ENCODE measurements at places on chromosomes 13 and 19.

DNA sequence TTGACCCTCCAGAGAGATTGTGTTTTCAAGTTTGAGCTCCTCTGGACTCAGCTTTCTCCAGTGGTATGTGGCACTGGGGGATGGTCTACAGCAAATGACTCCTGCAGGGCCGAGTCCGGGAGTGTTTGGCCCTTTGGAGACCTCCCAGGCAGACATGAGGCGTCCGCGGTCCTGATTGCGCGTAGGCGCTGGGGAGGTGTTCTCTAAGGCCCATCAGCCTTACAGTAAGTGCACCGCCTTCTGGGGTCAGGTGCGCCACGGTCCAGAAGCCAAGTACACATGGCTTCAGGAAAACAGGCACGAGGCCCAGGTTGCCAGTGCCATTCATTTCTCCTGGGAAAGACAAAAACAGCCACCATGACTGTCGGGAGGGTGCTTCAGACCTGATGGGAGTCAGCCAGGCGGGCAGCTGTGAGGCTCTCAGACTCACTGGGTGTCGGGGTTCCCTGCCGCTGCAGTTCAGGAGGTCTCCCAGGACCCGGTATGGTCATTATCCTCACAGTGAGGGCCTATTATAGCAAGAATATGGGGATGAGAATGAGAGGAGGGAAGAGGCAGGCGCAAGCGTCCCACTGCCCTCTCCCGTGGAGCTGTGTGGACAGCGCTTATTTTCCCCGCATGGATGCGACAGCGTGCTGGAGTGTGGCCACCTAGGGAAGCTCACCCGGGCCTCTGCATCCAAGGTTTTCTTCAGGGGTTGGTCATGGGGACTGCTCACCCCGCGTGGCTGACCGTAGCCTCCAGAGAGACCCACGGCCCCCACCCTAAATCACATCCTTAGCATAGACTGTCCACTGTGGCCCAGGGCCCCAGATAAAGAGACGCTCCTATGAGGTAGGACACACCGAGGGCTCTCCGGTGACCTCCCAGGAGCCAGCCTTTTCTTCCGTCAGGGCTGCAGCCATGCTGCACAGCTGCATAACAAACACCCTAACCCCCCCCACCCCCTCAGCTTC, 21.8 kb downstream of the CCDC8 start:
- DNase-seq: no peak

- peak; percentile 18 for DNase-seq
Observed at GRCh38 chr19:45901432-45901911, 941 bp downstream of the MYPOP start.

GRCh38 chr19:40827386-40828247, 22.6 kb downstream of the CYP2A6 start:
- DNase-seq: no peak

- DNase-seq: peak; percentile 86
Observed at GRCh38 chr13:100235311-100235901, 146.5 kb downstream of the PCCA start.

- DNase-seq: no peak
Observed at GRCh38 chr19:5678071-5678718, 2.1 kb downstream of the MICOS13 start.

DNA sequence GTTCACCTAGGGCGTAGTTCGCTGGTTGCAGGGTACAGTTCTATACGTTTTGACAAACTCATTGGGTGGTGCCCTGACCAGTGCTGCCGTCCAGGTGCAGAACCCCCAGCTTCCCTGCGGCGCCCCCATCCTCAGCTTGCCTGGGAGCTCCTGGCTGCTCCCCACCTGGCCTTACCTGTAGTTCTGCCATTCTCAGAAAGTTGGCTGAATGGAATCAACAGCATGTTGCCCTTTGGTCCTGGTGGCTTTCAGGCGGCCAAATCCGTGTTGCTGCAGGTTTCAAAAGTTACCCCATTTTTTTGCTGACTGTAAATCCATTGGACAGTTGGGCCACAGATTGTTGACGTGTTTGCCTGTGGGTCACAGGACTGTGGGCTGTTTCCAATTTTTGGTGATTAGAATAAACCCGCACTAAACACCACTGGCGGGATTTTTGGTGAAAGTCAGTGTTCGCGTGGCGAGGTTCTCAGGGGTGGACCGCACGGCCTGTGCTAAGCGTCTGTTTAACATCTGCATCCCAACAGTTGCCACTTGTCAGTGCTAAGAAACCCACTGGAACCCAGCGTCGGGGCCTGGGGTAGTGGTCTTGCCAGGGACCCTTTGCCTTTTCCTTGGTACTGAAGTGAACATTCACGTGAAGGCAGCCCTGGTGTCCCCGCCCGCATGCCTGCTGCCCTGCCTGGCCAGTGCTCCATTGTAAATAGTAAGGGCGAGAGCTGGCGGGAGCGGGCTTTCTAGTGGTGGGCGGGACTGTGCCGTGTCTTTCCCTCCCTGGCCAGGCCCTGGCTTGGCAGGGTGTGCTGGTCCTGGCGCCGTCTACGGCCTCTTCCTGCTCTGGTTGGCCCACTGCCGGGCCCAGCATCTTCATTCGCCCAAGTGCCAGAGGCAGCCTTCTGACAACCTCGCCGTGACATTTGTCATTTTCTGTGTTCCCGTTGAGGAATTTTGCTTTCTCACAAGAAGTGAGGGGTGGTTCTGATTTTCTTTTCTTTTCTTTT, 3.3 kb downstream of the DOT1L start:
- peak; percentile 75 for DNase-seq

GRCh38 chr19:18500799-18501198, 21.1 kb downstream of the ELL start:
- DNase-seq: no peak

All from inflammatory macrophage (primary cell).